ENCODE measurements at places on chromosomes 16 and 17. TPM values are rescaled to one million over a fixed set of nuclear protein-coding genes. Genes with fewer than 3 reads are reported as not detected.

Gene TMEM114
- not detected for total RNA-seq

Gene C16orf46
- not detected for total RNA-seq

Gene ARHGAP44
- 0.61 TPM for total RNA-seq

Gene NPIPB13
- 6.6 TPM for total RNA-seq

Gene CIBAR2
- not detected for total RNA-seq

Gene GAA
- 10.5 TPM for total RNA-seq

DNA sequence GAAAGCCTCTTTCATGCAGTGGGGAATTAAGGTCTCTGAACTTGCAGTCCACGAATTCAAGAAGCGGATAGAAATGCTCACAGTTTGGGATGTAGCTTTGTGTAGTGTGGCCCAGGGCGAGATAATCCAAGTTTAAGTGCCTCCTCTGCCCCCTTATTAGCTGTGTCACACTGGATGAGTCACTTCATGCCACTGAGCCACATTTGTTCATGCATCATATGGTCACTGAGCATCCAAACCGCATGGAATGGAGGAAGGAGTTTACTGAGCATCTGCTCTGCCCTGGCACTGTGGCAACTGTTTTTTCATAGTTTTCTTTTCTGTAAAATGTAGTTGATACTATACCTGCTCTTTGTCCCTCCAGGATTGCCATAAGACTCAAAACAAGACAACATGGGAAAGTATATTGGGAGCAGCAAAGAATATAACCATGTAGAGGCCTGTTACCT lies 15.1 kb upstream of the DHX8 start:
- no peak for DNase-seq

DNA sequence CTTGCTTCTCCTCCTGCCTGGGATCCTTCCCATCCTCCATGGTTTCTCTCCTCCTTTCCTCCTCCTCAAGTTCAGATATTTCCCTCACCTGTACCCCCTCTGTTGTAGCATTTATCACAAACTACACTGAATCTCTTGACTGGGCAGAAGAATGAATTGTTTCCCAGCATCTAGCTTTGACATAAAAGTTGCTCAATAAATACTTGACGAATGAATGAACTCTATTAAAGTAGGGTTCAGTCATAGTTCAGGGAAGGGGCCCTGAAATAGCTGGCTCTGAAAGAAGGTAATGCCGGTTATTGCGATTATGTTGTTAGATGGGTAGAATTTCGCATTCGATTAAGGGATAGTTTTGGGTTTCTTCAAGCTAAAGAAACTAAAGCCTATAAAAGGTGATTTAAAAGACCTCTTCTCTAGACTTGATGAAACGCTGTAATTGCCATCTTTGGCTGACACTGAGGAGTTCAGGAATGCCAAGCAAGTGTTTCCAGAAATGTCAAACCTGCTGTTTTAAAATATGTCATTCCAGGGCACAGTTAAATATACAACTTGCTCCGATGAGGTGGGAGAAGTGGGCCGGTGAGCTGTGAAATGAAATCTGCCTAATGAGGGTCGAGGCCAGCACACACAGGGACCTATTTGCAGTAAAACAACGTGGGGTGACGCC lies 1.0 kb upstream of the CPD start:
- DNase-seq: no peak

GRCh38 chr17:12745486-12745885 lies 43.8 kb upstream of the ARHGAP44 start:
- DNase-seq: no peak

DNA sequence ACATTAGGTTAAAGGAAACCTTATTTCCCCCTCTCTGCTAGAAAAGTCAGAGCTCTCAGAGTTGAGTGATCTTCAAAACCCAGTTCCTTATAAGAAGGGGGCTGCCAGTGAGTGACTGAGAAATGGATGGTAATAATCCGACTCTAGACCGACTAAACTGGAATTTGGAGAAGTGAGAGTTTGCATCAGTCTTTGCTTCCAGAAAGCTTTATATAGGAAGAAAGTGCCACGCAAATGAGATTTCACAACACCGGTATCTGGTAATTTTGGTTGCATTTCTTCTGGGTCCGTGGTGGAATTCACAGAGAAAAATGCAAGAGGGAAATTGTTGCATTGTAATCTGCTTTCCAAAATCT lies 271.4 kb downstream of the MAF start:
- no peak for DNase-seq

- no peak for DNase-seq
These were observed 31.7 kb downstream of the GSPT1 start for GRCh38 chr16:11884035-11884434.

GRCh38 chr17:68302066-68302564 lies 10.8 kb downstream of the ARSG start:
- no peak for DNase-seq

DNA sequence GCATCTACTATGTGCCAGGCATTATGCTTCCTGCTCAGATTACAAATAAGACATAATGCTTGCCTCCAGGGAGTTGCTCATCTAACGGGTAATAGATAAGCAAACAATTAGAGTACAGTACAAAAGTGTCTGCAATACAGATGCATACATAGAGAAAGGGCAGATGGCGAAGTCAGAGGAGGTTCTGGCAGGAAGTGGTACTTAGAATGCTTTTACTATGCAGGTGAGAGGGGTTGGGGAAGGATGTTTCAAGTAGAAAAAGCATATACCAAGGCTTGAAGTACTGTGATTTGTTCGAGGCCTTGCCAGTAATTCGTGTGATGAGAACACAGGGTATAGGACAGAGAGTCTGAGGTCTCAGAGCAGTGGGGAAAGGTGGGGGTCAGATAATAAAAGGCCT lies 349.8 kb downstream of the UTP18 start:
- no peak for DNase-seq

DNA sequence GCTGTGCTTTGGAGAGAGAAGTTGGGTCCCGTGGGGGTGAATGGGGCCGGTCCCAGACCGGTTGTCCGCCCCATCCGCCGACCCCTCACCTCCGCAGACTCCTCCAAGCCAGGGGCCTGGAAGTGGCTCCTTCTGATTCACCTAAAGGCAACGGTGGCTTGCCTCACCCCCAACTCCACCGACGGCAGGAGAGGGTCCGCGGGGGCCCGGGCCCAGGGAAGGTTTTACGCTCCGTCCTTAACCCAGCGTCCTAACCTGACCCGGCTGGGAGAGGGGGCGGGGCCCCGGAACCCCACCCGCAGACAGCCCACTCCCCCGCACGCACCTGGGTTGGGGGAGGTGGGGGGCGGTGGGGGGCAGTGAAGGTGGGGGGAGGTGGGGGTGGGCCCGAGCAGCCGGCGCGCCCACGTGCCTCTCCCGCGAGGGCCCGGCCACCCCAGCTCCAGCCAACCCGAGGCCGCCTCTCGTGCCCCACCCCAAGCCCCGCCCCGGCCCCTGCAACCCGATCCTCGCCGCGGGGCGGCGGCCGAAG lies 12.7 kb upstream of the CD300A start:
- no peak for DNase-seq

DNA sequence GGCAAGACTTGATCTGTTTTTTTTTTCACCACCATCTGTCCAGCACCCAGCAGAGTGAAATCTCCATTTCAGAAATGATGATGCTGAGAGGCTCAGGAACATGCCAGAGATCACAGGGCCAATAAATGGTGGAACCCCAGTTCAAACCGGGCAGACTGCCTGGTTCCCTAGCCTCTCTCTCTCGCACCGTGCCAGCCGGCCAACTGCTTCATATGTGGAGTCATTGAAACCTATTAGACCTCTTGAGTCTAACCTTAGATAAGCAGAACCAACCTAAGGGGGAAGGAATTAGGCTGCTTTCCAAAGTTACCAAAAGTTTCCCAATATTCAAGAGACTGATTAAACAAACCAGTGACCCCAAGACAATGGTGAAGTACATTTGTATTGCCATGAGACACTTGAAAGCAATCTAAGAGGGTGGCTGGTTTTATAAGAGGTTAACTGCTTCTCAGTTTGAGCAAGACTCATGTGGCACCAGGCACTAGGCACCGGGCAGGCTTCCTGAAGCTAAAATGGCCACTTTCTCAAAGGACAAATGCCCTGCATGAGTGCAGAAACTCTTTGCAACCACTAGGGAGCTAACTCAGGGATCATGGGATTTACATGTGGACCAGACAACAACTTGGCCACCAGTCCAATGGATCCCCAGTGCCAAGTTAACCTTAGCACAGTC lies 18.4 kb downstream of the TOX3 start:
- DNase-seq: no peak

DNA sequence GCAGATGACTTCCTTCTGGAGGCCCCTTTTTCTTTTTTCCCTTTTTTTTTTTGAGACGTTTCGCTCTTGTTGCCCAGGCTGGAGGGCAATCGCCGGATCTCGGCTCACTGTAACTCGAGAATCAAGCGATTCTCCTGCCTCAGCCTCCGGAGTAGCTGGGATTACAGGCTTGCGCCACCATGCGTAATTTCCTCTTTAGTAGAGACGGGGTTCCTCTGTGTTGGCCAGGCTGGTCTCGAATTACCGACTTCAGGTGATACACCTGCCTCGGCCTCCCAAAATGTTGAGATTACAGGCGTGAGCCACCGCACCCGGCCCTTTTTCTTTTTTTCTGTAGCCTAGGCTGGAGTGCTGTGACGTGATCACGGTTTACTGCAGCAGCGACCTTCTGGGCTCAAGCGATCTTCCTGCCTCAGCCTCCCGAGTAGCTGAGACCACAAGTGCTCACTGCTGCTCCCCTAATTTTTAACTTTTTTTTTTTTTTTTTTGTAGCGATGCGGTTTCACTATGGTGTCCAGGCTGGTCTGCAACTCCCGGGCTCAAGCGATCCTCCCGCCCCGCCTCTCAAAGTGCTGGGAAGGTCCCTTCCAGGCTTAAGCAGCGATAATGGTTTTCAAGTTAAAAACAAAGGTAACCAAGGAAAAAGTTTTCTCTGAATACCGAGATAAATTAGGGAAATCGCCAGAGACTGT lies 956 bp upstream of the IST1 start:
- no peak for DNase-seq

DNA sequence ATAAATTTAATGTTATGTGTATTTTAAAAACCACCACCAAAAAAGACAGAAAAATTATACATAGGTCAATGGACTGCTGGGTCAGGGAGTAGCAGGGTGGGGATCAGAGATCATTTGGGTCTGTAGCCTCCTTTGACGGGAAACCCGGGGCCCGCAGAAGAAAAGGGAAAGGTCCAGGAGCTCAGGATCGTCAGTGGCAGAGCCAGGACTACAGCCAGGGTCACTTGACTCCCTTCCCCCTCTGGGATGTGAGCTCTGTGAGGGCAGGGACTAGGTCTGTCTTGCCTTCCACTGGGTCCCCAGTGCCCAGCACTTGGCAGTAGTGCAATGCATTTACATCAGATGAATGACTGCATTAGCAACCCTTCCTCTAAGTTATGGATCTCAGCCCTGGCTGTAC lies 62.1 kb downstream of the TOM1L2 start:
- no peak for DNase-seq

Measured in GM12878 (cell line).